A673 (cell line): ENCODE measurements at places on chromosomes 16 and 17. TPM values are rescaled to one million over a fixed set of nuclear protein-coding genes. Genes with fewer than 3 reads are reported as not detected.

The CALB2 gene
- not detected in 2 replicates for total RNA-seq

The KRTAP17-1 gene
- total RNA-seq: not detected in 2 replicates

- no peaks in the 10 kb centered on the region for H3K36me3 ChIP-seq
- no peak overlapping the region for H3K4me3 ChIP-seq
- H3K4me1 ChIP-seq: no peaks in the 10 kb centered on the region
- no peak overlapping the region for H3K27ac ChIP-seq
- no peaks in the 10 kb centered on the region for H3K27me3 ChIP-seq
Measured at GRCh38 chr17:73594025-73594424, 50.2 kb downstream of the SDK2 start.

- H3K27me3 ChIP-seq: no peaks in the 10 kb centered on the region
- peaks cover 16% of the 10 kb centered on the region for H3K4me1 ChIP-seq
- peaks cover 10% of the 10 kb centered on the region for H3K36me3 ChIP-seq
- peak; percentile 78 for DNase-seq
- no peak overlapping the region for H3K4me3 ChIP-seq
Measured at GRCh38 chr17:412211-413015, 59.8 kb upstream of the RPH3AL start.

DNA sequence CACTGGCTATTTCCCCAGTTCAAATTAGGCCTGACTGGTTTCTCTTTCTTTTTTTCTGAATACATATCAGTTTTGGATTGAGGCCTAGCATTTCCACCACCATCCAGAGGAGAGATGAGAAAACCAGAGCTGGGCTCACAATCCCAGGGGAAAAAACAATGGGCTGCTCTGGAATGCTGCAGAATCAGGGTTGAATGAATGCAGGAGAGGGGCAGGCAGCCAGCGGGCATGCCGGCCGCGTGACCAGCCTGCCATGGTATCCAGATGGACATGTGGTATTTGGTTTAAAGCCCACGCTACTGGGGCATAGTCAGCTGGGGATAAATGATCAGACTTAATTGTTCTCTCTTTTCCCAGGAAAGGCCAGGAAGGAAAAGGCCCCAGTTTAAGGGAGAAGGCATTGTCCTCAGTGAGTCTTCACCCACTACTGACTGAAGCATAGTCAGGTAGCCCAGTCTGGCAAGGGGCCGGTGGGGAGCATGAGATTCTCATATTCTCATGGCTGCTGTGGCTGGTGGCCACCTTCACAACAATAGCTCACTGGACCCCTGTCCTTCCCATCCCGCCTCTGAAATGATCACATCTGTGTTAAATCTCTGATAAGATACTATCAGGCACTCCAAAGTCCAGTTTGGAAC is 38.7 kb upstream of the RHOT1 start:
- H3K4me1 ChIP-seq: no peaks in the 10 kb centered on the region
- H3K27me3 ChIP-seq: no peaks in the 10 kb centered on the region
- no peak for DNase-seq
- no peaks in the 10 kb centered on the region for H3K36me3 ChIP-seq

- peak overlapping the region; percentile 93 for H3K27ac ChIP-seq
- no peaks in the 10 kb centered on the region for H3K27me3 ChIP-seq
- peaks cover 63% of the 10 kb centered on the region for H3K4me1 ChIP-seq
- peaks cover 42% of the 10 kb centered on the region for H3K36me3 ChIP-seq
Measured at GRCh38 chr17:19386051-19386929, 700 bp downstream of the MFAP4 start.

DNA sequence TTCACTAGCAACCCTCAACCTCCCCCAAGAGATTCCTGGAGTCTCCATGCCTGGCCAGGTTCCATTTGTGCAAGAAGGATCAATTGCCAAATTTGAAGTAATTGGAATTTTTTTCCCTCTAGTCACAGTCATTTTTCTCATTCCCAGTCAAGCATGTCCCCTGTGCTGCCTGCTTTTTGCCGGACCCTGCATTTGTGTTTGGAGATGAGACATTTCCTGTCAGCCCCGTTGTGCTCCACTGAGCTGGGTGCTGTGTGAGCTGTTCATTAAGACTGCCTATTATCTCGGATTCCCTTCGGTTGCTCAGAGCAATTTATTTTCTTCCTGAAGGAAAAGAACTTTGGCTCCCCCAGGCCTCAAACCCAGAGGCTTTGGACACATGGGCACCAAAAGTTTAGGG is 201.0 kb upstream of the NLRP1 start:
- peak; percentile 72 for DNase-seq
- no peaks in the 10 kb centered on the region for H3K4me1 ChIP-seq
- H3K27ac ChIP-seq: no peak overlapping the region
- H3K4me3 ChIP-seq: no peak overlapping the region
- H3K36me3 ChIP-seq: no peaks in the 10 kb centered on the region
